CD8-positive, alpha-beta memory T cell (primary cell): ENCODE measurements at places on chromosomes 16 and 17. TPM values are rescaled to one million over a fixed set of nuclear protein-coding genes. Genes with fewer than 3 reads are reported as not detected.

Gene ZNF594
- 14.9 TPM for total RNA-seq

Gene ZG16B
- 0.74 TPM for total RNA-seq

Gene GSG1L
- total RNA-seq: 0.18 TPM

Gene KRTAP2-2
- not detected for total RNA-seq

DNA sequence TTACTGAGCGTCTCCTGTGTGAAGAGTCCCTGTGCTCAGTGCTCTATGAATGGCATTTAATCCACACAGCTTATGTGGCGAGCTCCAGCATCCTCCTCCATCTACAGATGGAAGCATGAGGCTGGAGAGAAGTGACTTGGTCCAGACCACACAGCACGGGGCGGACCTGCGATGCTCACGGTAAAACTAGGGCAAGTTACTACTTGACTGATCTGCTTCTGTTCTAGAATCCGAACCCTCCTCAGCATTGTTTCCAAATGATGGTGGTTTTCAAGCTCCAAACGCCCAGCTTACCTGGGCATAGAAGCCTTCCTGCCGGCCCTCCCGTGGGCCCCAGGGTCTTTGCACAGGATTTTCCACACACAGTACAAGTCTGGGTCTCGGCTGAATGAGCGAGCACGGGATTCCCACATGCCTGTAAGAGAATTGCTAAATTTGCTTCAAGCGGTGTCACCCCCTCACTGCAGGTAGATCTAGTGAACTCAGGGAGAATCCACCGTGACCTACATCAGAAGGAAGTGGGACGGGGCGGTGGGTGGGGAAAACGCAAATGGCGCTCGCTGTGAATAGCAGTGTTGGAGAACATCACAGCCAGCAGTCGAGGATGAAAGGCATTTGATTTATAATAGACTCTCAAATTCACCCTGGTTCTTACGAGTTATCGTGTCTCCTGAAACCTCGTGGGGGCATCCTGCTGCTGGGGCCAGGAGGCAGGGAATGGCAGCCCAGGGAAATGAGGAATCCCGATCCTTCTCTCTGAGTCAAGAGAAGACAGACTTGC lies 101.1 kb downstream of the CMIP start:
- DNase-seq: no peak
